ENCODE measurements at places on chromosomes 13 and 19.

GRCh38 chr13:29936051-29936813 lies 85.8 kb upstream of the UBL3 start:
- DNase-seq, result no peak

DNA sequence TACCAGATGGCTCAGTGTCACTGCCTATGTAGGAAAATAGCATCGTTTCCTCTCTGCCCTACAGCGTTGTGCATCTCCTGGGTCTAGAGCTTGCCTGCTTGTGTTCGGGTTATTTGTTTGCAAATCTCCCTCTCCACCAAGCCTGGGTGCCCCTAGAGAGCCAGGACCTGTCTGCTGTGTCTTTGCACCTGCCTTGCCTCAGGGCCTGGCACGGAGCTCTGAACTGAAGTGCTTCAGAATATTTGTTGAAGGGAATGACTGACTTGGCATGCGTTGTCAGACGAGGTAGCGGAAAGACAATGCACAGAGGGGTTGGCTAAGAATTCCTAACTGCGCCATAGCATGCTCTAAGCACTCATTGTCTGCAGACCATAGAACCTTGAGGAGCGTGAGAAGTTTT lies 263.4 kb downstream of the FGF9 start:
- DNase-seq, result no peak

GRCh38 chr13:70784207-70784989 lies 676.1 kb upstream of the KLHL1 start:
- DNase-seq, result no peak

GRCh38 chr19:49939721-49940481 lies 10.6 kb upstream of the NUP62 start:
- DNase-seq, result no peak

GRCh38 chr19:7790416-7790815 lies 27.4 kb downstream of the CLEC4M start:
- no peak for DNase-seq

GRCh38 chr13:35979361-35979951 lies 151.7 kb downstream of the DCLK1 start:
- DNase-seq, result no peak

- no peak for DNase-seq
Measured at GRCh38 chr19:50026550-50026906, 723 bp downstream of the ZNF473 start.

DNA sequence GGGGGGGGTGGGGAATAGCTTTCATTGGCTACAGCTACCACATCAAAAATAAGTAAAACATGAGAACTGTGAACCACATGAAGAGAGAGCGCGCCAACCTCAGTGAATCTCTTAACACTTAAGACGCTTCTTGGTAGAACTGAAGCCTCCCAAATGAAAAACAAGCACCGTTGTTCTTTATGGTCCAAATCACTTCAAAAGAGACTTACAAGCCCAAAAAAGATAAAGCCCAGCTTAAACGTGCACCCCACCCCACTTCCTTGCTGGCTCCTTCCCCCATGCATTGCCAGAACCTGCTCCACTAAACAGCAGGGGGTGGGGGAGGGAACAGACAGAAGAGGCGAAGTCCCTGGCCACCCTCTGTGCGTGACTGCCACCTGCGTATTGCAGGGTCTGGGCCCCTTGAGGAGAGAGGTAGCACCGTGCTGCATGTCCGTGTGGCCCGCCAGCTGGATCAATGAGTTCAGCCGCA lies 479.1 kb downstream of the FOXO1 start:
- DNase-seq, result peak; percentile 57

DNA sequence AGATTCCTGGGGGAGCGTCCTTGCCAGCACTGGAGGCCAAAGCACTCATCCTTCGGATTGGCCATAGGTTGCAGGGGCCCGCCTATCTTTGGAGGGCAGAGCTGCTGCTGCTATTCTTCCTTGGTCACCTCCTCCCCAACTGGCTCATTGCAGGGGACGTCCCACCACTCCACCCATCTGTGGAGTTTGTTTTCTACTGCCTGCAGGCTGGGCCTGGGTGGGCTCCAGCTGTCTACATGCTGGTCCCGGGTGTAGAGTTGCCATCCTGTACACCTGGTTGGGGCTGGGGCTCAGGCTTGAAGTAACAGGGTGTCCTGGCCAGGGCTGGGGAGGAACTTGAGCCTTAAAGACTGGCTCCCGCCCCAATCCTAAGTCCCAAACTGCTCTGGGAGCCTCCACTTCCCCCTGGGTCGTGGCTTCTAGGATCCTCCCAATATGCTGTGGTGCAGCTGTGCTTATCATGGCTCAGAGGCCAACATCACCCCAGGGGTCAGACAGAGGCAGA lies 2.1 kb downstream of the RNF225 start:
- DNase-seq, result no peak

GRCh38 chr19:39671739-39672363 lies 16.1 kb downstream of the LGALS16 start:
- peak; percentile 57 for DNase-seq

DNA sequence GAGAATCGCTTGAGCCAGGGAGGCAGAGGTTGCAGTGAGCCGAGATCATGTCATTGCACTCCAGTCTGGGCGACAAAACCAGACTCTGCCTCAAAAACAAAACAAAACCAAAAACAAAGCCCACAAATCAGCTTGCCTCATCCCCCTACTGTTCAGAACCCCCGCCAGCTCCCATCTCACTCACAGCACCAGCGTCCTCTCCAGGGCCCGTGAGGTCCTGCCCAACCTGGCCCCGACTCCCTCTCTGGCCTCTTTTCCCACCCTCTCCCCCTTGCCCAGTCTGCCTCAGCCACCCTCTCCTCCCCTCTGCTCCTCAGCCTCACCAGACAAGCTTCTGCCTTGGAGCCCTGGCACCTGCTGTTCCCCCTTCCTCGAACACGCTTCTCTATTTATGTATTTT lies 3.8 kb downstream of the SLC8A2 start:
- no peak for DNase-seq

GRCh38 chr13:109362616-109363015 lies 423.8 kb downstream of the IRS2 start:
- DNase-seq, result no peak

DNA sequence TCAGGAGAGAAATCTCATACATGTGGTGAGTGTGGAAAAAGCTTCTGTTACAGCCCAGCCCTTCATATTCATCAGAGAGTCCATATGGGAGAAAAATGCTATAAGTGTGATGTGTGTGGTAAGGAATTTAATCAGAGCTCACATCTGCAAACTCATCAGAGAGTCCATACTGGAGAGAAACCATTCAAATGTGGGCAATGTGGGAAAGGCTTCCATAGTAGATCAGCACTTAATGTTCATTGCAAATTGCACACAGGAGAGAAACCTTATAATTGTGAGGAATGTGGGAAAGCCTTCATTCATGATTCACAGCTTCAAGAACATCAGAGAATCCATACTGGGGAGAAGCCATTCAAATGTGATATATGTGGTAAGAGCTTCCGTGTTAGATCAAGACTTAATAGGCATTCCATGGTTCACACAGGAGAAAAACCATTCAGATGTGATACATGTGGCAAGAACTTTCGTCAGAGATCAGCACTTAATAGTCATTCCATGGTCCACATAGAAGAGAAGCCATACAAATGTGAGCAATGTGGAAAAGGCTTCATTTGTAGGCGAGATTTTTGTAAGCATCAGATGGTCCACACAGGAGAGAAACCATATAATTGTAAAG lies 15.2 kb downstream of the ZNF221 start:
- DNase-seq, result no peak

DNA sequence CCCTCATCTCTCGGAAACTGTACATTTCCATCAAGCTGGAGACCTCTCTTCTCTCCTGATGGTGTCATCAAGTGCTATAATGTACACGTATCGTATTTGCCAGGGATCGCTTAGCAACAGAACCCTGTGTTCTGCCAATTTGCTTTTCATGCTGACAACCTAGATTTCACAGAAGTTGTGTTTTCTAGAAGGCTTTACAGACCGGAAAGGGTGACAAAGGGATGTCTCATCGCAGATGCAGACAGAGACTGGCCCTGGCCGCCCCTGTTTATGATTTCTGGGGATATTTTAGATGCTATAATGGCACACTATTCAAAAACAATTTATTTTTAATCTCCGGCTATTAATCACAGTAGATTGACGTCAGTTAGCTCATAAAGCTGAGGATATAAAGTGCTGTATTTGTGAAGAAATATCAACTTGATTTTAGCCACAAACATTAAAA lies 291.4 kb downstream of the IRS2 start:
- no peak for DNase-seq

- DNase-seq, result no peak
Measured at GRCh38 chr13:59982631-59983382, 180.9 kb downstream of the DIAPH3 start.

GRCh38 chr13:28671126-28671792 lies 12.3 kb downstream of the POMP start:
- DNase-seq, result no peak

DNA sequence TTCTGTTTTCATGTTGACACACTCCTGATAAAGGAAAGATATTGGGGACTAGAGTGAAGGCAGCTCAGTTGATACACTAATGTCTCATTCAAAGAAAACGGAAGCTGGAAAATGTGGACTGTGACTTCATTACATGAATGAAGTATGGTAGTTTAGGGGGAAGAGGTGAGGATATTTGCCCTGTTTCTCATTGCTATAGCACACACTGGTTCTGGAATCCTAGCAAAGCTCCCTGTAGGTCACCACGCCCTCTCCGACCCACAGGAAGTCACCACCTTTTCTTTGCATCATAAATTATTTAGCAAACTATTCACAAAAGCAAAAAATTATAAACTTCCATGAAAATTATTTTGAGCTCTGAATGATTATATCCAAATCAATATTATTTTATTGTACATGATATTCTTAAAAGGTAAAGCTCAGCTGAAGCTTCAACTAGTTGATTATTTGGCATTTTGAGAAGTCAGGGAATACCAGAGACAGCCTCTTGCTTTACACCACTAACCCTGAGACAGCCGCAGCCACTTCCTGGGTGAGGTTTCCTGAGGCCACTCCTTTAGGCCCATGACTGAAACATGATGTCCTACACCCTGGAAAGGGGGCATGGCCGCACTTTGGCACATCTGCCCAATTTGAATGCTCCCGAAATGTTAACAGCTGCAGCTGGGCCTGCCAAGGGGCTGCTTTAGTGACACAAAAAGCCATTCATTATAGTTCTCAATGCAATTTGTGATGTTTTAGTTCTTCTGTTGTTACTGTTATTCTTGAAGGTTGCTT lies 50.0 kb upstream of the WDFY2 start:
- DNase-seq, result no peak

- DNase-seq, result peak; percentile 21
Measured at GRCh38 chr19:35673121-35673804, 6.9 kb downstream of the UPK1A start.

DNA sequence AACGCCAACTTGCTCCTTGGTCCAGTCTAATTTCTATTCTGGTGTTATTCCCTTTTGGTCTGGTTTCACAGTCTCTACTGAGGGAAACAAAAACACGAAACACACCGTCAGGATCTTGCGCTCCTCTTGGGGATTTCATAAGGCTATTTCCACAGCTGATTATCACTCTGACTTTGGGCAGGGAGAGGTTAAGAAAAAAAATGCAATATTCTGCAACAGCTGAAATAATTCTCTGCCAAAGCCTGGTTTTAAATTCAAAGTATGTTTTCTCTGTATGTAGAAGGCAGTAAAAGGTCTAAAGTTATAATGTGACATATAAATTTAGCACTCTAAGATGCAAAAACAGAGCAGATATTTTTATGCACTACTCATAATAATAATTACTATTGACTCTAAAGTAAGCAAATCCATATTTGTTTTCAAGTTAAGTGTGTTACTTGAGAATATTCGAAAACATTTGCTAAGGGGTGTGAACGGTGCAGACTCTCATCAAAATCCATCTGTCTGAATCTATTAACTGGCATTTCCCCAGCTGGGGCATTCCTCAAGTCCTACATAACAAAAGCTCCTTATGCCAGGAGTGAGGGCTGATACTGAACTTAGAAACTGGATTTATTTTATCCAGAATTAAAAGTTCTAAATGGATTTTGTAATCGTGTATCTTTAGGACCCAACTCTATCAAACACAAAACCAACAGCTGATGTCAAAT lies 38.4 kb upstream of the STARD13 start:
- no peak for DNase-seq
